ENCODE measurements at places on chromosomes 2 and 18.

- no peak for DNase-seq
These were observed 26.2 kb downstream of the MAPRE2 start for GRCh38 chr18:35067454-35067853.

- DNase-seq, result no peak
These were observed 308.8 kb upstream of the LYPD1 start for GRCh38 chr2:132978840-132979239.

GRCh38 chr2:181649436-181649979 is 7.4 kb downstream of the CERKL start:
- no peak for DNase-seq

GRCh38 chr2:31314761-31315160 is 80.8 kb downstream of the EHD3 start:
- DNase-seq, result no peak

- no peak for DNase-seq
These were observed 2.8 kb downstream of the STAT1 start for GRCh38 chr2:191010887-191011885.

DNA sequence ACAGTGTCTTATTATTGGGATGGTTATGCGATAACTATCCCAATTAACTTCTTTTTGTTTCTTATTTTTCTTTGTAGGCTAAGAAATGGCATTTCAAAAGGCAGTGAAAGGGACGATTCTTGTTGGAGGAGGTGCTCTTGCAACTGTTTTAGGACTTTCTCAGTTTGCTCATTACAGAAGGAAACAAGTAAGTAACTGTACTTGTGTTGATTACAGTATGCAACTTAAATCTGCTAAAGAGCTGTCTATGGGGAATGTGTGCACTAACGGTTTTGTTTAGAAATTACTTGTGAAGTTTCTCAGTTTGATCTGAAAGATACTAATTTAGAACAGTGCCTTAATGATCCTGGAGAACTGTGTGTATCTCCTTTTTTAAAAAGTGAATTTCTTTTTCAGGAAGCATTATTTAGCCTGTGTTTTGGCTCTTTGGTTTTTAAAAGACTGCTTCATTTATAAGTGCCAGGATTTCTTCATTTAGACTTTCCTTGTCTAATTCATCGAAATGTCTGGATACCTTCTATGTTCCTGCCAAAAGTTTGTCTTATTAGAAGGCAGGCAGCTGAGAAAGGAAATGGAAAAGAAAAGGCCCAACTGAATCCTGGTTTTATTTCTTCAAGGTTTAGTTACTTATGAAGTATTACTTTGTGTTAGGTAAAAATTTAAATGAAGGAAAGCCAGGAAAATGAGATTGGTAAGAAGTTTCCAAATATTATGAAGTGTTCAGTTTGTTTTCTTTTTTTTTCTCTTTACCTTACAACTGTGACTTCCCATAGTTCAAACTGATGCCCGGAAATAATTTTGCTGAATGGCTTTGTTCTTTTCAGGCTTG is 40.1 kb downstream of the GPD2 start:
- DNase-seq, result no peak

GRCh38 chr18:36449451-36449850 is 151.9 kb downstream of the FHOD3 start:
- no peak for DNase-seq

GRCh38 chr2:203490391-203490790 is 44.7 kb downstream of the RAPH1 start:
- no peak for DNase-seq

GRCh38 chr2:221767106-221768012 is 195.3 kb upstream of the EPHA4 start:
- DNase-seq, result no peak

- no peak for DNase-seq
These were observed 78.8 kb upstream of the SMAD2 start for GRCh38 chr18:48009116-48009745.

DNA sequence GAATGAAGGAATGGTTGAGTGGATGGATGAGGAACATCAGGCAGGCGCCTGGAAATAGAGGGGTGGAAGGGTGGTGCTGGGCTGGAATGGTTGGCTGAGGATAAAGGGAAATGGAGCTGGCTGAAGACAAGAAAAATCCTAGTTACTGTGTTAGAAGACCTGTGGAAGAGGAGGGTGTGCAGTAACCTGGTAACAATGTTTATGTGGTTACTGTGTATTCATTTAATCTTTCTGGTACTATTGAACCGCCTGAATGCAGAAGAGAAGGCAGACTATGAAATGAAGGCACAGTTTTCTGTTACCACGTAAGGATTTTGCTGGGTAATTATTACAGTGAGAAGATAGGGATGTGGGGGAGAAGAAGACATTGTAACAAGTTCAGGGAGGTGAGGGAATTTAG is 110.3 kb upstream of the MGAT5 start:
- no peak for DNase-seq

GRCh38 chr2:64939332-64939917 is 49.8 kb upstream of the SLC1A4 start:
- no peak for DNase-seq

- DNase-seq, result no peak
These were observed 35.6 kb downstream of the THADA start for GRCh38 chr2:43560231-43560547.

DNA sequence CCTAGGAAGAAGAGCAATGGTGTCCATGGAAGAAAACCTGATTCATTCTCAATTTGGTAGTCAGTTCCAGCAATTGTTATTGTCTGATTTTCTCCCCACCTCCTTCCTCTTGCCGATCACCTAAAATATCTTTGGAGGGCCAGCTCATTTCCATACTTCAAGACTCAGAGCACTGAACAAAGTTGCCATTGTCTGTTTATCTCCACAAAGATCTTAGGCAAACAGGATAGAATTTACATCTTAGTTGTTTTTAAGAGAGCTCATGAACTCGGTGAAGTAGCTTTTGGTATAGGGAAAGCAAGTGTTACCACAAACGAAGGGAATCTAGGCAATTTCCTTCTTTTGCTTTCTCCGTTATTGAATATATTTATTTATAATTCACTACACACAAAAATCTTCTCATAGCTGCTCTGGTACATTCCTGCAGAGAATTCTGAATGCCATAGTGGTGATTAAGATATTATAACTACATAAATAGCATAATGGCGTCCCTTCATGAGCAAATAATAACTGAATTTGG is 41.5 kb upstream of the CHST9 start:
- no peak for DNase-seq

DNA sequence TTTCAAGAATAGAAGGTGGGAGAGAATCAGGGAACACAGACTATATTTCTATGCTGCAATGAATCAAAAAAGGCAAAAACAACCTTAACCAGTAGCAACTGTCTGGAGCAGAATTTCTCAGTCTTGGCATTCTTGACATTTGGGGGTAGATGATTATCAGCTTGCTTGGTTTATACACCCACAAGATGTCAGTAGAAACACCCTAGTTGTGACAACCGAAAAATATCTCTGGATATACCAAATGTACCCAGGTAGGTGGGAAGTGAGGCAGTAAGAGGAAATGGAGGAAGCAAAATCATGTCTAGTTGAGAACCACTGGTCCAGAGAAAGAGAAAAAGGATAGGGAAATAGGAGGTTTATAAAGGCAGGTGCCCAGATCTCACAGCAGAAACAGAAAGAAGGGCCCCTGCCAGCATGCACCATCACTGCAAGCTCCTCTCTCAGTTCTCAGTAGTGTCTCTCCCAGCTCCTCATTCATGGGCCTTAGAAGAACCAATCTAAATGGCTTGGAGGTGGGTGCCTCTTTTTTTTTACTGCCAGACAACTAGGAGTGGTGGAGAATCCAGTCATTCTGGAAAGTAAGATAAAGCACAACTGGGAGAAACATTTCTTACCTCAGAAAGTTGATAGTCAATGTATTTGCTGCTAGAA is 50.4 kb downstream of the MBD2 start:
- DNase-seq, result no peak

GRCh38 chr2:212107014-212107413 is 431.6 kb downstream of the ERBB4 start:
- DNase-seq, result no peak

GRCh38 chr2:194328456-194328855 is 1328.6 kb upstream of the SLC39A10 start:
- DNase-seq, result no peak

DNA sequence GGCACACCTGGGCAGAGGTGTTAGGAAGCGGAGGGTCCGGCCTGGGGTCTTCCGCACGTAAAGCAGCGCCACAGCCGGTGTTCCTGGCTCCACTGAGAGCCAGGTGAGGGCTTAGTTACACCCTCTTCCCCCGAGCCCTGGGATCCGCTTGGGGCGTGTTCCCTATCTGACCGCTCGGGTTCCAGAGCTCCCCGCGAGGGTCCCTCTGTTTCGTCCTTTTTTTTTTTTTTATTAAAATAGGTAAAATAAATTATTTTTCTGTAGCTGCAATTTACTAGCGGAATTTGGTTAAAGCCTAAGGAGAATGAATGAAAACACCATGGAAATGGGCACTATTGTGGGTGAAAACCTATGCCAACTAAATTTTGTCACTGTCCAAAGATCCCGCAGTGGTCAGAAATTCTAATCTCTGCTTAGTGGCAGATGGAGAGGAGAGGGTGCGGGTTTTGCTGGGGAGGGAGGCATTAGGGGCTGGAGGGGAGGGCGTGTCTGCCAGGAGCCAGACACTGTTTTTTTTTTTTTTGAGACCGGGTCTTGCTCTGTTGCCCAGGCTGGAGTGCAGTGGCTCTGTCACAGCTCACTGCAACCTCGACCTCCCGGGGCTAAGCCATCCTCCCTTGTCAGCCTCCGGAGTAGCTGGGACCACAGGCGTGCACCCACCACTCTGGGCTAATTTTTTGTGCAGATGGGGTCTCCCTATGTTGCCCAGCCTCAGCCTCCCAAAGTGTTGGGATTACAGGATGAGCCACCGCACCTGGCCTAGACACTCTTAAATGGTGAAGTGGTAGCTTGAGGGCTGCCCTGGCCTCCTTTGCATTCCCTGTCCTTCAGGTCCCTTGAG is 834 bp downstream of the PDCL3 start:
- no peak for DNase-seq

- no peak for DNase-seq
These were observed 90.2 kb downstream of the ACTR2 start for GRCh38 chr2:65317841-65318240.

GRCh38 chr2:208047840-208048239 is 22.5 kb upstream of the PLEKHM3 start:
- no peak for DNase-seq

GRCh38 chr2:97751752-97752151 is 38.4 kb downstream of the ZAP70 start:
- DNase-seq, result no peak

DNA sequence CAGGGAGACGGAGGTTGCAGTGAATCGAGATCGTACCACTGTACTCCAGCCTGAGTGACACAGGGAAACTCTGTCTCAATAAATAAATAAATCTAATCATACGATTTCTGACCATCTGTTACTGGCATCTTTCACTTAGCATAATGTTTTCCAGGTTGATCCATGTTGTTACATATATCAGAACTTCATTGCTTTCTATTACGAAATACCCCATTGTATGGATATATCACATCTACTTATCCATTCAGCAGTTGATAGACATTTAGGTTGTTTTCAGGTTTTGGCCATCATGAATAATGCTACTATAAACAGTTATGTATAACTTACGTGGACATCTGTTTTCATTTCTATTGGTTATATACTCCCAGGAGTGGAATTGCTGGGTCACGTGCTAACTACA is 303.9 kb downstream of the PAX3 start:
- no peak for DNase-seq

DNA sequence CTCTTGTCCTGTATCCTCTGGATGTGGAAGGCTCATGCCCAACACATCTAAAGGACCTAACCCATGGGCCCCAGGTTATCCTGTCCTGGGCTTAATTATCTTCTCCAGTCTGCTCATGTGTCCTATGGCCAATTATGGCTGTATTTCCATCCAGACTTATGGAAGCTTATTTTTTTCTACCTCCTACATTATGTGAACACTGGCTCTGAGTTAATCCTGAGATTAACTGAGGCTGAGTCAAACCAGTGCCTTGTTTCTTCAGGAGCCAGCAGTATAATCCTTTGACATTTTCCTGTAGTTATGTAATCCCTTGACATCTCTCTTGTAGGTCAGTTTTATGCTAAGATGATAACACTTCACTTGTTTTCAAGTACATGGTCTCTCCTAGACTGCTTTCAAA is 213.6 kb downstream of the PMAIP1 start:
- DNase-seq, result no peak

DNA sequence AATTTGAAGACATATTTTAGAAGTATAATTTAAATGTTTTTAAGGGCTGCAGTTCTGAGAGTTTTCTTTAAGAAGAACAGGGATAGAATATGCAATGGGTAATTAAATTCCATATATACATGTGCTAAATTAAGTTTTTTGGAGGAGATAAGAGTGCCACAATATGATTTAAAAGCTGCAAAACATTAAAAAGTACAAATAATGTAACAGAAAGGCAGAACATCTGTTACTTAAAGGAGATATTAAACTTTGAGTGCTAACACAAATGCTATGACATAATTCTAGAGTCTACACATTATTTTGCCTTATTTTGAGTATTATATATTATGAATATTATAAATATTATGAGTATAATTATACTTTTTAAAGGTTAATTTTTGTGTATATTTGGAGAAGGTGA is 102.4 kb downstream of the PARD3B start:
- no peak for DNase-seq

GRCh38 chr2:151264157-151264825 is 2.6 kb upstream of the RBM43 start:
- DNase-seq, result no peak

- no peak for DNase-seq
These were observed 231.5 kb upstream of the FBXO11 start for GRCh38 chr2:48137829-48138228.

GRCh38 chr2:233091595-233092375 is 31.6 kb downstream of the INPP5D start:
- DNase-seq, result peak; percentile 26

GRCh38 chr2:209367075-209367747 is 56.6 kb upstream of the MAP2 start:
- no peak for DNase-seq

DNA sequence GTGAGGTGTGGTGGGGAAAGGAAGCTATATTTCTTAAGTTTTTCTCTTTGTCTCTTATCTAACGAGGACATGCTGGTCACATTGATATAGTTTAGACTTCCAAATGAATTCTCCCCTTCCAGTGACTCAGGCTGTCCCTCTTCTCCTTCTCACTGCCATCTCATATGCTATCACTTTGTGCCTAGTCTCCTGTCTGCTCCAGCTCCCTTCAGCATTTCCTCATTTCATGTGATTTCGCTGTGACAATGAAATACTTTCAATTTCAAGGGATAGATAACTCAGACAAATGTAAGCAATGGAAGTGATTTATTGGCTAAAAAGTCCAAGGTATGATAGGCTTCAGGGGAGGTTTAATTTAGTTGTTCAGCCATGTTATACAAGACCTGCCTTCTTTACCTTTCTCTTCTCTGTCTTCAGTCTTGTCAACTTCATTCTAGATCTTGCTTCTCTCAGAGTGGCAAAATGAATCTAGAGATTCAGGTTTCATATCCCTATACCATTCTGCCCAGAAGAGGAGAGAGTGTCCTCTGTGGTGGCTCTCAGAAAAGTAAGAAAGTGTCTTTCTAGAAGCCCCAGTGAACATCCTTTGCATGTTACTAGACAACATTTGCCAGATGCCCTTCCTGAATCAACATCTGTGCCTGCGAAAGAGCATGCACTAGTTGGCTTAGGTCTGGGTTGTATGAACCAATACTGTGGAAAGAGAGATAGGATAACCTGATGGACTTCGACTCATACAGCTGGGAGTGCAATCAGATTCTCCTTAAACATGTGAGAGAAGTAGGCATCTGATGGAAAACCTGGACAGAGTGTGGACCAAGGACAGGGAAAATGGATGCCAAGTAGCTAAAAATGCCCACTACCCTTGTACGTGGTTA is 29.9 kb upstream of the GPR155 start:
- DNase-seq, result no peak

GRCh38 chr2:174561283-174561971 is 36.2 kb downstream of the WIPF1 start:
- peak; percentile 85 for DNase-seq

- DNase-seq, result no peak
These were observed 256.7 kb upstream of the RBBP8 start for GRCh38 chr18:22676423-22676822.
